Subcutaneous adipose tissue (tissue), 4 donors: ENCODE measurements at places on chromosomes 4 and X. TPM values are rescaled to one million over a fixed set of nuclear protein-coding genes. Genes with fewer than 3 reads are reported as not detected.

The HHIP gene
- 0.38 TPM for total RNA-seq

The SSX2B gene
- total RNA-seq = not detected

The GYPE gene
- total RNA-seq = 0.98 TPM

The SLC6A14 gene
- not detected for total RNA-seq

The RAB33A gene
- total RNA-seq = not detected

The HSFX1 gene
- 1.7 TPM for total RNA-seq

The RBMXL3 gene
- total RNA-seq = not detected

The SSX4 gene
- total RNA-seq = not detected

The SH3D19 gene
- total RNA-seq = 269 TPM

The PPP4R3C gene
- not detected for total RNA-seq

The MGARP gene
- not detected for total RNA-seq

The LRCH2 gene
- 4.2 TPM for total RNA-seq

The MAPK10 gene
- total RNA-seq = 39.0 TPM

The GYPB gene
- total RNA-seq = not detected

The KLHL4 gene
- 1.3 TPM for total RNA-seq

The HDX gene
- total RNA-seq = 8.3 TPM

The FHDC1 gene
- 0.34 TPM for total RNA-seq

The ARHGAP10 gene
- 129 TPM for total RNA-seq

The TENM3 gene
- 40.8 TPM for total RNA-seq

The EREG gene
- total RNA-seq = 1.8 TPM

The MND1 gene
- not detected for total RNA-seq

The CXCL6 gene
- not detected for total RNA-seq

The CORIN gene
- 5.3 TPM for total RNA-seq

The PASD1 gene
- not detected for total RNA-seq

The CSAG1 gene
- total RNA-seq = not detected

The PNMA3 gene
- total RNA-seq = not detected

The TMEM35A gene
- not detected for total RNA-seq

The ASB12 gene
- total RNA-seq = not detected

The NAP1L2 gene
- total RNA-seq = not detected

The MTMR8 gene
- total RNA-seq = 2.1 TPM

The KLHL15 gene
- 8.5 TPM for total RNA-seq

The F8A2 gene
- not detected for total RNA-seq

The JAKMIP1 gene
- 0.34 TPM for total RNA-seq
